ENCODE measurements at places on chromosomes 11 and 22. TPM values are rescaled to one million over a fixed set of nuclear protein-coding genes. Genes with fewer than 3 reads are reported as not detected.

HEPN1 gene
- not detected for polyA plus RNA-seq

LMO2 gene
- polyA plus RNA-seq, result 9.1 TPM

GRCh38 chr22:49503896-49504521 lies 323.7 kb downstream of the BRD1 start:
- no peaks in the 10 kb centered on the region for H3K36me3 ChIP-seq
- H3K4me1 ChIP-seq, result no peaks in the 10 kb centered on the region
- no peak overlapping the region for H3K27ac ChIP-seq
- no peak overlapping the region for H3K4me3 ChIP-seq
- no peak for DNase-seq

DNA sequence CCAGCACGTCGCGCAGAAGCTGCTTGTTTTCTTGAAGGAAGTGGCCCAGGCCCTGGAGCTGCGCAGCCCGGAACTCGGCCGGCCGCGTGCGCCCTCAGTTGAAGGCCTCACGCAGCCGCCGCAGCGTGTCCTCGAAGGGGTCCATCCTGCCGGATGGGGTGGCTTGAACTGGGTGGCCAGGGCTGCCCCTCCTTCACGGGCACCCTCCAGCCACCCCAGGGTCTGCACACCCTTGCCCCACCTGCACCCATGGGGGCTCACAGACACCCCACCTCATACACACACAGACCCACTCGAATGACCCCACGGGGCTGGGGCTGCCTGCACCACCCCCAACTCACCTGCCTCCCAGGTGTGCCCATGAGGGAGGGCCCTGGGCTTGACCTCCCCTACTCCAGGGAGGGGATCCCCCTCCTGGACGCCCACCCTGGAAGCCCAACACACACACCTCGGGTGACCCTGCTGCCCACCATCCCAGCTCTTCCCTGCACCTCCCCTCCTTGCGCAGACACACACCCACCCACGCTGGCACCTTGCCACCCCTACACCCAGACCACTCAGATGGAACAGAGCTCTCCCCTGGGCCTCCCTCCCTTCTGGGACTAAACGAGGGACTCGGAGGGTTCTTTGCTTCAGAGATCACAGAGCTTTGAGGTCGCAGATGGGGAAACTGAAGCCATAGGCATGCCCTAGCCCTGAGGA lies 6.8 kb downstream of the ALDH3B2 start:
- no peak overlapping the region for H3K4me3 ChIP-seq
- DNase-seq, result no peak
- H3K4me1 ChIP-seq, result no peaks in the 10 kb centered on the region
- H3K36me3 ChIP-seq, result no peaks in the 10 kb centered on the region
- no peak overlapping the region for H3K27ac ChIP-seq
- peaks cover 8% of the 10 kb centered on the region for H3K27me3 ChIP-seq

Data from stomach (tissue), 19 donors.